ENCODE measurements at places on chromosomes 5 and 9.

DNA sequence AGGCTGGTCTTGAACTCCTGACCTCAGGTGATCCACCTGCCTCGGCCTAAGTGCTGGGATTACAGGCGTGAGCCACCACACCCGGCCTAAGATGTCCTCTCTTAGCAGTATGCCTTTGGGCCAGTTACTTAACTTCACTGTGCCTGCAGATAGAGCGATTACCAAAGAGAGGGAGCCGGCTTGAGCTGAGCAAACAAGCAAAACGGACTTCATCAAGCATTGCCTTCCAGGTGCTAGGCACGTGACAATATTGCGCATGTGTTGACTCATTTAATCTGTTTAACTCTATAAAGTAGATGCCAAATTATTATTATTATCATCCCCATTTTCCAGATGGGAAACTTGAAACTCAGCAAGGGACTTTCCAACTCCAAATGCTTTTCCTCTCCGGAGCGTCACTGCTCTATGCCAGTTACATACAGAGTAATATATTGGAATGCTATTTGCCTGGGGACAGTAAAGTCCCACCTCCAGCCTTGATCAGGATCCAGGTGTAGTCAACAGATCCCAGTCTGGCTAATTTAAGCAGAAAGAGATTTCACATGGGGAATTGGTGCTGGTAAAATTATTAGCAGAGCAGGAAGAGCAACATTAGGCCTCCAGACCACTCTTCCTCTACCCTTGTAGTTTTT lies 5.6 kb upstream of the C9orf152 start:
- DNase-seq = no peak

DNA sequence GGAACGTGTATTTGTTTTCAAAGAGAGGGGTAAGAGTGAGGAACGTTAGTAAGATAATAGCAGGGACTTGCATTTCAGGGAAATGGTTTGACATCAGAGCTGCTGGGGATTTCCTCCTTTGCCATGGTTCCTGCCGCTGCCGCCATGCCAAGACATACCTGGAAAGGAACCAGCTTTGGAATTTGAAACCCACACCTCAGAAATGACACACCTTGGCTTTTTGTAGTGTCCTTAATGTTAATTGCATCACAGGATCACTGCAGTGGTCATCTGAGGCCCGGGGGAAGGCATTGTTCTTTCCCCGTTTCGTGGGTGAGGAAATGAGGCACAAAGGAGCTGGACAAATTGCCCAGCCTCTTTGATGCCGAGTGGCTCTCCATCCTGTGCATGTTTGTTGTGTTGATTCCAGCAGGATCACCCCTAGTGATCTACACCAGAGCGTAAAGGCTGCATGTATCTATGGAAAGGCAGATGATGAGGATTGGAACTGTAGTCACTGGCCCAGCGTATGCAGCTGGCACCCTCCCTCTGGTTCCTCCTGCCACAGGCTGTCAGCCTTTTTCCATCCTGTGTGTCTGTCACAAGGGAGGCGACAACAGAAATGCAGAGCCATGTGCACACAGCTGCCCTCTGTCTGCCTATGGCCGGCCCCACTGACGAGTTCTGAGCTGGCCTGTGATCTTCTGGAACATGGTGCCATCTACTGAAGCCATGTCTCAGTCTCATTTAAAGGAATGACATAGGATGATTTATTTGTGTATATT lies 37.8 kb downstream of the SLC46A2 start:
- DNase-seq = no peak

- no peak for DNase-seq
Measured at GRCh38 chr5:145340099-145340498, 495.0 kb downstream of the PRELID2 start.

- no peak for DNase-seq
Measured at GRCh38 chr9:3006851-3007250, 163.0 kb upstream of the PUM3 start.

GRCh38 chr5:132663771-132664695 lies 6.1 kb downstream of the IL13 start:
- no peak for DNase-seq

- no peak for DNase-seq
Measured at GRCh38 chr9:95097279-95097678, 220.2 kb downstream of the FANCC start.

GRCh38 chr9:7165331-7165975 lies 407.7 kb downstream of the KDM4C start:
- no peak for DNase-seq

DNA sequence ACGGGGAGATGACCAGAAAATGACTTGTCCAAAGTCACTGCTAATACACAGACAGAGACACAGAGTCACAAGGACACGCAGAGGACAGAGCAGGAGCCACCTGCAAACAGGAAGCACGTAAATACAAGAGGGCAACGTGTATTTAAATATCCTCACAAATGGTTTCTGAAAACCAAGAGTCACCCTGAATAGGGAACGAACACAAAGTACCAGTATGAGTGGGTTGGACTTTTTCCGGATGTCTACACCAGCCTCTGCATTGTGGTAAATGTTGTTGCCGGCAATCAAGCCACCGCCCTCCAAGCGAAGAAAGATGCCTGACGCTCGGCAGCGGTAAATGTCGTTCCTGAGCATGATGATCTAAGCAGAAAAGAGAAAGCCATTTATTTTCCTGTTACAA lies 44.5 kb downstream of the FBXO10 start:
- no peak for DNase-seq

GRCh38 chr5:150638488-150639376 lies 1.7 kb upstream of the SYNPO start:
- no peak for DNase-seq

DNA sequence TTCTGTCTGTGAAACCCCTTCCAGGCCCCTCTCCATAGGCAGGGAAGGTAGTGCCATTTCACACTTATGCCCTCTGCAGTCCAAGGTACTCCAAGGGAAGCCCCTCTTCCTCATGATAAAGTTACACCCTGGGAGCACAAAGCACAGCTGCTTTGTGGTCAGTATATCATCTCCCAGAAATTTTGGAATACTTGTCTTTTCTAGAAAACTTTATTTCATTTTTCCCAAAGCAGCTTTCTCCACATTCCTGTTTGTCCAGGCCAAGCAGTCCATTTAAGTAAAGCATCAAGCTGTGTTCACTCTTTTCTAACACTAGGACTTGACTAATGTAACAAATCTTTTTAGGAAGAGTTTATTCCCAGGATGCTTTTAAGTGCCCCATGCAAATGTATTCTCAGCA lies 371.8 kb upstream of the RGMB start:
- DNase-seq = no peak

GRCh38 chr5:1367149-1367548 lies 22.2 kb upstream of the CLPTM1L start:
- no peak for DNase-seq

DNA sequence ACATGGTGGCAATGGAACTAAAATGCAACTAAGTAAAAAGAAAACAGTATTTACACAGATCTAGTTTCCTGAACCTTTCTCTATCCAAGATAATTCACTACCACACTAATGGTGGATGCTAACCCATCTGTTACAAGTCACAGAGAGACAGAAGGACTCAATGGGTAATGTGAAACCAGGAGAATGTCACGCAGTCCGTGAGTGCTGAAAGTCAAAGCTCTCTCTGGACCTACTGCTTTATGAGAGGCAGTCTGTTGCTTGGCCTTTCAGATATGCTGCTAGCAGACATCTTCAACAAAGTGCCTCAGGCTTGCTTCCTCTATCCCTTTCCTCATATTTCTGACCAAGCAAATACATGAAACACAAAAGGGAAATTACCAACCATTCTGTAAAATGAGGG lies 69.0 kb upstream of the GLRX start:
- no peak for DNase-seq

GRCh38 chr9:126942399-126942798 lies 27.8 kb downstream of the RALGPS1 start:
- no peak for DNase-seq

DNA sequence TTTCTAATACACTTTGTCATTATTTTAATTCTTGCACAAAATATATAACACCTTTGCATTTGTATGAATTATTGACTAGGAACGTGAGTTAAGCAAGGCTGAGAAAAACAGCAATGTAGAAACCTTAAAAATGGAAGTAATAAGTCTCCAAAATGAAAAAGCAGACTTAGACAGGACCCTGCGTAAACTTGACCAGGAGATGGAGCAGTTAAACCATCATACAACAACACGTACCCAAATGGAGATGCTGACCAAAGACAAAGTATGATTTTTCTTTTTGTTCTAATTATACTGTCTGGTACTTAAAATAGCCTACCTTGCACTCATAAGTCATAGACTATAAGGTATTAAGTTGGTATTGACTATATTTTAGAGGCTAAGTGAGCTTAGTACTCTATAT lies 34.4 kb downstream of the RAD50 start:
- DNase-seq = no peak

DNA sequence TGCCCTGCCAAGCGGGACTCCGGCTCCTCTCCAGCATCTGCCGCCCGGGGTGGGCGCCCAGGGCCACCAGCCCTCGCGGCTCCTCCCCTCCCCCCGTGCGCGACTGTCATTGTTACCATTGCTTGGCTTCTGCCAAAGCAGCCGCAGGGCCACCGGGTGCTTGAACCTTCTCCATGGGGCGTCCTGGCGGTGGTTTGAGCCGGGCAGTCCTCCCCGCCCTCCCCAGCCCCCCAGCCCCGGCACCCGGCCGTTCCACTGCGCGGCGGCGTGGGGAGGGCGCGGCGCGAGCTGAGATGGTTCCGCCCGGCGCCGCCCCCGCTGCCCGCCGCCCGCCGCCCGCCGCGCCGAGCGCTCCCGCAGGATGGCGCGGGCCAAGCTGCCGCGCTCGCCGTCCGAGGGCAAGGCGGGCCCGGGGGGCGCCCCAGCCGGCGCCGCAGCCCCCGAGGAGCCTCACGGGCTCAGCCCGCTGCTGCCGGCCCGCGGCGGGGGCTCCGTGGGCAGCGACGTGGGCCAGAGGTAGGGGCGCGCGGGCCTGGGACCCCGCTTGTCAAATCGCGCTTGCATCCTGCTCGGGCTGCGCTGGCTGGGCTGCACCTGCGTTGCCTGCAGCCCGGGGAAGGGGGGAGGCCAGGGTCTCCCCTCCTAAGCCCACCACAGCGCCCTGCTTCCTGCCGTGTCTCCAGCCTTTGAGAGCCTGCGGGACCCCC lies 34.4 kb downstream of the KCNT1 start:
- DNase-seq = no peak

- no peak for DNase-seq
Measured at GRCh38 chr5:110784901-110785300, 46.1 kb downstream of the SLC25A46 start.

GRCh38 chr5:93721511-93721910 lies 19.9 kb downstream of the POU5F2 start:
- no peak for DNase-seq

DNA sequence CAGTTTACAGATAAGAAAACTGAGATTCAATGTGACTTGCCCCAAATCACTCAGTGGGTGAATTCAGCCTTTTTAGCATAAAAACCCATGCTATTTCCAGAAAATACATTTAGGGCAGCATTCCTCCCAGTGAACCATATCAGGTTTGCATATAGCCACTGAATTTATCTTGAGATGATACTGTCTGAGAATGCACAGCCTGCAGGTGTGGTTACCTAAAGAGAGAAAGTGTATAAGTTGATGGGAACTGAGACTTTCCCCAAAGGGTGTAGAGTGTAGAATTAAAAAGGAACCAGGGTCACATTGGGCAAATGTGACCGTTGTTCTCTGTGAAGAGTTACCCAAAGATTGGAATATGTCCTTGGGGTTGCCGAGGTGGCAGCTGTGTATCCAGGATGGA lies 100.0 kb upstream of the PIK3R1 start:
- no peak for DNase-seq

GRCh38 chr5:540071-540905 lies 16.0 kb upstream of the SLC9A3 start:
- DNase-seq = no peak

Measured in stimulated activated CD4-positive, alpha-beta T cell treated with anti-CD3 and anti-CD28 coated beads, Interleukin-2, amount 100 ng/mL, for 4 hours (primary cell).